Activated CD8-positive, alpha-beta memory T cell treated with anti-CD3 and anti-CD28 coated beads for 24 hours (primary cell): ENCODE measurements at places on chromosomes 6 and 20.
A peak's percentile ranks its signal among the peaks of the same experiment; 100 is the strongest.

DNA sequence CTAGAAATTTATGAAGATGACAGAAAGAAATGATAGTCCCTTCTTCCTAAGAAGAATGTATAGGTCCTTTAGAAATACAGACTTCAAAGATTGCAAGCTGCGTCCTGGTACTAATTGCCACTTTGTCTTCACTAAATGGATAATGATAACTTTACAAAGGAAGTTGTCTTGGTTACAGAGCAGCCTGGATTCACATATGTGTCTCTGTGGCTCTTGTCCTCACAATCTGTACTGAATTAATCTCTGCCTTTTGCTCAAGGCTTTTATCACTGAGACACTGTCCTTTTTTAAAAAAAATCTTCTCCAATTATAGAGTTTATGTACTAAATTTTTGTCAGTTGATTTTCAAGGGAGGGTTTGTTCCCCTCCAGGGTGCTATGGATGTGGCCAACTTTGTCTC is 17.5 kb upstream of the MRAP2 start:
- DNase-seq, result no peak

GRCh38 chr6:156854466-156855161 is 77.4 kb downstream of the ARID1B start:
- DNase-seq, result no peak

DNA sequence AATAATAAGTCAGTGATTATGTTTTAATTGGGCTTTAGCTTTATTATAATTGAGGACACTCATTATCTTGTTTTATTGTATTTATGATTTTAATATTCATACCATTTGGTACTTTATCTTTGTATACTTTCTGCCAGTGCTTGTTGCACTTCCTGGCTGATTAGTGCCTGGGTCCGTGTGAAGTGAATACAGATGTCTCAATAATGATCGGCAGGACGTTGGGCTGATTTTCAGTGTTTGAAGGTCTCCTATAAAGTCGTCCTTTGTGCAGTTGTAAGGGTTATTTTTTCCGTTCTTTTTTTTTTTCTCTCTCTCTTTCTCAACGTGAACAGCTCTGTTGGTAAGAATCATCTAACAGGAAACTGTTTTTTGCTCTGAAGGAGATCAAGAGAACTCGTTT is 450.0 kb upstream of the POU3F2 start:
- no peak for DNase-seq

DNA sequence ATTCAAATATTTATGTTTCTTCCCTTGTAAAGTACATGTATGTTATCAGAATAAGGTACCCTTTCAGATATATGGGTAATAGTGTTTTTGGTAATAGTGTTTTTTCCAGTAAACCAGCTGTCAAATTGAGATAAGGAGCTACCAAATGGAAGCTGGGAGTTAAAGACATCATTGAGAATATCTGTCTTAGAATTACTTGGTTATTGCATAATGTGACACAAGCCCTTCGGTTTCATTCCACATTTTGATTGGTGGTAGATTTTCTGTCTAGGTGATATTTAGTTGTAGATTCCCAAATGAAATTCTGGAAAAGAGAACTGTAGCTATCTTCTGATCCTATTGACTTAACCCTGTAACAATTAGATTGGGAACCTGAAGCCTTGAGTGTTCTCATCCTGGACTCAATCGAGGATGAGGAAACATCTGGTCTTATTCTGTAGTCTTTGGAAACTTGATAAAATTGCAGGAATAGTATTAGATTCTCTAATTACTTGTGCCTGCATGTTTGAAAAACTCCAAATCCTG is 75.1 kb upstream of the SYNJ2 start:
- no peak for DNase-seq

DNA sequence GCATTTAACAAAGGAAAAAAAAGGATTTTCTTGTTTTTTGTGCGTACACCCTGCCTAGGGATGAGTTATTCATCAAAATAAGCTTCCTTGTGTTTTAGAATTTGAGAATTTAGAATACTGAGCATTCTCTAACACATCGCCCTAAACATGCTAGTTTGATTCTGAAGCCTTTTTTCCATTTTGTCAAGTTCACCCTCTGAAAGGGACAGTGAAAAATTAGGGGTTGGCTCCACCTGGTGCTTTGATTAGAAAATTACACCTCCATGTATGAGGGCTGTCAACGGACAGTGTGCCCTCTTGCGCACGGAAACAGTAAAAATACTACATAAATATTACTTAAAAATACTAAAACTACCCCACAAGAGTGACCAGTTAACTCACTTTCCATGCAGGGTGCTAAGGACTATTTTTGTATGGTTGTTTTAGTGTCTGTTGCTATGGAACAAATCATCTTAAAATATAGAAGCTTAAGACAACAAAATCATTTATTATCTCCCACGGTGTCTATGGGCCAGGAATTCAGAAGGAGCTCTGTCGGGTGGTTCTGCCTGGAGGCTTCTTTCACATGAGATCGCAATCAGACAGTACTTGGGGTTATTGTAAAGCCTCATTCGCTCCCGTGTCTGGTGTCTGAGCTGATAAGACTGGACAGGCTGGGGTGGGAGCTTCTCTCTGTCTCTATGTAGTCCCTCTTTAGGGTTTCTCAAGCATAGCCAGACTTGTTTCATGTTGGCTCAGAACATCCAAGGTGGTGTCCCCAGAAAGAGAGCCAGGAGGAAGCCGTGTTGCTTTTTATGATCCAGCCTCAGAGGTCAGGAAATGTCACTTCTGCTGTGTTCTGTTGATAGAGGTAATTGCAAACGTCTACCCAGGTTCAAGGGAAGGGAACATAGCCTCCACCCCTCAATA is 41.1 kb upstream of the TMEM170B start:
- DNase-seq, result peak; percentile 78

GRCh38 chr6:9186148-9186547 is 750.8 kb upstream of the SLC35B3 start:
- DNase-seq, result no peak

GRCh38 chr6:116954335-116954734 is 77.3 kb downstream of the RFX6 start:
- no peak for DNase-seq
